ENCODE measurements at places on chromosomes 1 and 21.

- DNase-seq, result no peak
Observed at GRCh38 chr1:226618380-226618779, 69.8 kb downstream of the STUM start.

DNA sequence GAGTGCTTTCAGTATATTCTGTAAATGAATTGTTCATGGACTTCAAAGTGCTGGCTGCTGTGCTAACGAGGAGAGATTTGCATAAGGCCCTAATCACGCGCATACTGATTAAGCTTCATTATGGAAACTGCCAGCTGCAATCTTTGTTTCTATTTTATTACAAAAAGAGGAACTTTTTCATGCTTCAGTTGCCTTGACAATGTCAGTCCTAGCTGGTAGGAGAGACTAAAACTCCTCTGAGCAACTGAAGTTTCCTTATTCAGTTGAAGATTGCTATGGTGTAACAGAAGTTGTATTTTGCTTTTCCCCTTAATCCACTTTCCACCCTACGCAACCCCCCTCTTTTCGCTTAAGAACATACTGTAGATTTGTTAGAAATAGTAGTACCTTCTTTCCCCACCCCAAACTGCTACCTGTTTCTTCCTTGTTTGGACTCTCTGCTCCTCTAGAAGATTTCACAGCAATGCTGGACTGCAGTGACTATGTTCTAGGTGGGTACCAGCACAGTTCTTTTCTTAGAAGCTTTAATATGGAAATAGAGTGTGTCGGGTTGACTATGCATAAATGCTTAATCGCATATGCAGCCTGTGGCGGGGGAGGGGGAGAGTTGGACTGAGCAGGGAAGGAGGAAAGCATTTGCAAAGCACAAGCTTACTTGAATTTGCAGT is 108.3 kb downstream of the POU2F1 start:
- peak; percentile 51 for DNase-seq

DNA sequence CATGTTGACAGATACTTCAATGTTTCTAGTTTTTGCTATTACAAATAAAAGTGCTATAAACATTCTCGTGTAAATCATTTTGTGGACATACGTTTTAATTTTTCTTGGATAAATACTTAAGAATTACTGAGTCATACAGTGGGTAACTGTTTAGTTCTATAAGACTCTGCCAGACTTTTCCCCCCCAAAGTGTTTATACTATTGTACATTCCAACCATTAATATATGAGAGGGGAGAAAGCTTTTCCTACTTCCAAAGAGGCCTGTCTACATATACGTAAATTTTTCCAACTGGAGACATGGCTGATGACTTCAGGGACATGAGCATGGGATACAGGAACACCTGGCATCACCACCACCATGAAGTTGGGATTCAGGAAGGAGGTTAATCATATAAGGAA is 17.0 kb upstream of the REG4 start:
- no peak for DNase-seq

DNA sequence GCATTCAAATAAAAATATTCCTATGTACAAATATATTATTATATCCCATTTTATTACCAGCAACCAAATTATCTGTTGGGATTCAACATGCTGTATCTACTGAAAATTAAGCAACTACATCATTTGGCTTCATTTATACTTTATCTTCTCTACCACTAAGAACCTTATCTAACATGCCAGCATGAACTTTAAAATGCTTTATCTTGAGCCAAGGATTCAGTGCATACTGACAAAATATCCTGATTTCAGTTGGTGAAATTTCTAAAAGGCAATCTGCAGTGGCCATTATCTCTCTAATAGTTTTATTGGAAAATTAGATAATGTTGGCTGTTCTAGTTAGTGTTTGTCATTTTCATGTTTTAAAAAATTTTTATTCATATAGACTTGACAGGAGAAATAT is 1149.9 kb downstream of the KCNT2 start:
- no peak for DNase-seq

- no peak for DNase-seq
Observed at GRCh38 chr1:70039485-70039884, 165.9 kb downstream of the LRRC40 start.

DNA sequence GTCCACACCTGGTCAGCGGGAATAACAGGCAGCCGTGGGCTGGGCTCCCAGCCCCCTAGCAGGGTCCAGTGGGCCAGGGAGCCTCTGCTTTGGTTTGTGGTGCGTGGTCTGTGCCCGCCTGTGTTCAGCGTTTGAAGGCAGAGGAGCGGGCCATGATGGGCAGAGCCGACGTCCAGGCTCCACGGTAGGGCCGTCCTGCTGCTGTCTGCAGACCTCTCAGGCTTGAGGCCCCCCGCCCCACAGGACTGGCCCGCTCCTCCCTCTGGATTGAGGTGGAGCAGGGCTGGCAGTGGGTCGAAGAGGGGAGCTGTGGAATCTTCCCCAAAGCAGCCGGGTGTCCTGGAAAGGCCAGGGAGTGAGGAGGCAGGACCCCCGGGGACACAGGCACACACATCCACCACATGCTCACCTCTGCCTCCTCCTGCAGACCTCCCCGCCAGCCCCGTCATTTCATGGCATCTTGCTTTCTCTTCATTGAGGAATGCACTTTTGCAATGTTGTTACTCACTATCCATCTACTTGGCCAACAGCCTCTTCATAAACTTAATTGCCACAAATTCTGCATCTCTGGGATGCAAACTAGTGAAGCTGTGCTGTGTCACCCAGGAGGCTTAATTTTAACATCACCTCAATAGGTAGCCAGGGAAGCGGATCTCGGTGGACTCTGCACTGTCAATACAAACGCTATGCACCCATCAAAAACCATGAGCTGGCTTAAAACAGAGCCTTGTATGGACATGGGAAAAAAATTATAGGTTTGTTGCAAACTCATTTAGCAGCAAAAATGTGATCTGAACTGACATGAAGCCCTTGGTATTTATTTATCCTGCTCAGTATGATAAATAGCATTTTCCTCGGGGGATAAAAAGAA is 85.9 kb downstream of the PDE9A start:
- DNase-seq, result no peak

- no peak for DNase-seq
Observed at GRCh38 chr21:42737951-42738590, 84.7 kb downstream of the PDE9A start.

DNA sequence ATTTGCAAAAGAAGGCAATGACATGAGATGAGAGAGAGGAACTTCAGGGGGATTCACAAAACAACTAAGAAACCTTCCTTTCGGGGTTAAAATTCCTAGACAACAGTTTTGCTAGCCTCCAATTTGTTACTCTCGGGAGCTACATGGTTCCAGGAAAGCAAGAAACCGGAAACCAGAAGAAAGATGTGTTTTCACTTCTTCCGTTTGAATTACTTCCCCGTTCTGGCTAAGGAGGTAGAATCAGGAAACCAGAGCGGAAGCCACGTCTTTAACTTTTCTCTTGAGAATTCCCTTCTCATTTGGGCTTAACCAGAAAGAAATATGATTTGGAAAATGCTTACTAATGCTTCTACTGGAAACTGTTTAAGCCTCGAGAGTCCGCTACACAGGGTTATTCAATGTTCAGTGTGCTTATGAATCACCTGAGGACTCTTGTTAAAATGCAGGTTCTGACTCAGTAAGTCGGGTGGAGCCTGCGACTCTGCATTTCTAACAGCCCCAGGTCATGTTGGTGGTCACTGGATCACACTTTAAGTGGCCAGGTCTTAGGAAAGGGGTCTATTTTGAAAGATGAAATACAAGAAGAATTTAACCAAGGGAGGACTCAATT is 43.5 kb upstream of the MCOLN3 start:
- DNase-seq, result no peak

DNA sequence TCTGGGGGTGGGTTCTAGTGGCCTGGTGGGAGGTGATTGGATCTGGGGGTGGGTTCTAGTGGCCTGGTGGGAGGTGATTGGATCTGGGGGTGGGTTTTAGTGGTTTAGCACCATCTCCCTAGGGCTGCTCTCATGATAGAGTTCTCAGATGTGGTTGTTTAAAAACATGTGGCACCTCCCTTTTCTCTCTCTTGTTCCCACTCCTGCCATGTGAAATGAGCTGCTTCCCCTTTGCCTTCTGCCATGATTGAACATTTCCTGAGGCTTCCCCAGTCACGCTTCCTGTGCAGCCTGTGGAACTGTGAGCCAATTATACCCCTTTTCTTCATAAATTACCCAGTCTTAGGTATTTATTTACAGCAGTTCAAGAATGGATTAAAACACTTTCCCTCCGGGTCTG is 327.3 kb upstream of the AJAP1 start:
- DNase-seq, result no peak

DNA sequence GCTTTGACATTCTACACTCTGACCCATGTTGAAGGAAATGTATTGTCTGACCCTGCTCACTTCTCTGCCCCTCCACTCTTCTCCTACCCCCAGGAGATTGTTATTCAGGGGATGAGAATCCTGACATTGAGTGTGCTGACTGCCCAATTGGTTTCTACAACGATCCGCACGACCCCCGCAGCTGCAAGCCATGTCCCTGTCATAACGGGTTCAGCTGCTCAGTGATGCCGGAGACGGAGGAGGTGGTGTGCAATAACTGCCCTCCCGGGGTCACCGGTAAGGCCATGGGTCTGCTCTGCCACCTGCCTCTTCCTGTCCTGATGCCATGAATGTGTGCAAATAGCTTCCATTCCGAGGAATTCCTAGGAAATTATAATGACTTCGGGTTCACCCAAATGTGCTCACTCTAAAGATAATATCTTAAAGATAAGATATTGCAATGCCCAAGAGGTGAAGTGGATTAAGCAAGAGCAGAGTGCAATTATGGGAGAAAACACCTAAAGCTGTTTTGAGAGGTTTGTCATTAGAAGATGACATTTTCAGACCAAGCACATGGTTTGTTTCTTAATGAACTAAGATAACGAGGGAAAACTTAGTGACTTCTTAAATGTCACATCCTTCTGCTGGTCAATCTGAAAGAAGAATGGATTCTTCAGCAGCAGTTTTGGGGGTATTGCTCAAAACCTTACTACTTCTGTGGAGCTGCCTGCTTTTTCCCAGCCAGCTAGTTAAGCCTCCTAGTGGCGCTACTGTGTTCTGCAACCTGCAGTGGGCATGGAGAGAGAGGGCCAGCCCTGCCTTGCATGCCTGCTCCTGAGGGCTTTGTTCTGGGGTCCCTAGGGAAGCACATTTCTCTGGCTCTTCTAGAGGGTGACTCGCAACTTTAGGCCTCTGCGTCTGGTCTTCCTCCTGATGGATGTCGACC is 41.6 kb downstream of the LAMC2 start:
- peak; percentile 74 for DNase-seq

GRCh38 chr1:239872626-239873025 is 219.1 kb upstream of the FMN2 start:
- DNase-seq, result no peak

DNA sequence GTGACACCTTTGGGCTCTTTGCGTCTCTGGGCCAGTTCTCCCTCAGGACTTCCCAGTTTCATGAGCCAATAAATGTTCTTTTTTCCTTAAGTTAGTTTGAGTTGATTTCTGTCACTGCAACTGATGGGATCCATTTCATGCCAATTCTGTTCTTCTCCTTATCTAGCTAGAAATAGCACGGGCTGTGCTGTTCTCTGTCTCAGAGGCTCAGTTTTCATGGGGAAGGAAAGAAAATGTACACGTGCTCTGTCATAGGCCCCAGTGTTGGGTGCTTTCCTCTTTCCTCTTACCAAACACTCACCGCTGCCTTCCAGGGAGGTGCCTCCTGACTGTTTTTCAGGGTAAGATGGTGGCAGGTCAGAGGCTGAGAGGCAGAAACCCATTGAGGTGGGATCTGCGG is 43.2 kb upstream of the ACTL8 start:
- no peak for DNase-seq

DNA sequence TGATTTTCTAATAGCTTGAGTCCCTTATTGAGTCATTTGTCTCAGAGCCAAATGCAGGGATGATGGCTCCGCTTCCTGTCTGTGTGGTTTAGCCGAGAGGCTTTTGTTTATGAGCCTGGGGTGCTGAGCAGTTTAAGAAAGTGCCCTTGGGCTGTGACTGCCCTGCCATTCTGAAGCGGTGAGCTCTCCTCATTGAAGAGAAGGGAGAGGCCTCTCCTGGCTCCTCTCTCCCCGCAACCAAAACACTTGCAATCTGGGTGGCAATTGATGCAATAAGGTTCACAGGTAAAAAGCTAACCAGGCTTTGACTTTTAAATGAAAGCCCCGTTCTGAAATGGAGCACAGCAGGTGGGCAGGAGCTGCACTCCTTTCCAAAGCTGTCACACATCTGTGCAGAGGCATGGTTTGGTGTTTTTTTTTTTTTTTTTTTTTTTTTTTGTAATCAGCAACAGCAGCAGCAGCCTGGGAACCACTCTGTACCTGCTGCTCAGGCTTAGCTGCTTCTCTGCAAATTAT is 403.7 kb downstream of the SIPA1L2 start:
- DNase-seq, result peak; percentile 63

DNA sequence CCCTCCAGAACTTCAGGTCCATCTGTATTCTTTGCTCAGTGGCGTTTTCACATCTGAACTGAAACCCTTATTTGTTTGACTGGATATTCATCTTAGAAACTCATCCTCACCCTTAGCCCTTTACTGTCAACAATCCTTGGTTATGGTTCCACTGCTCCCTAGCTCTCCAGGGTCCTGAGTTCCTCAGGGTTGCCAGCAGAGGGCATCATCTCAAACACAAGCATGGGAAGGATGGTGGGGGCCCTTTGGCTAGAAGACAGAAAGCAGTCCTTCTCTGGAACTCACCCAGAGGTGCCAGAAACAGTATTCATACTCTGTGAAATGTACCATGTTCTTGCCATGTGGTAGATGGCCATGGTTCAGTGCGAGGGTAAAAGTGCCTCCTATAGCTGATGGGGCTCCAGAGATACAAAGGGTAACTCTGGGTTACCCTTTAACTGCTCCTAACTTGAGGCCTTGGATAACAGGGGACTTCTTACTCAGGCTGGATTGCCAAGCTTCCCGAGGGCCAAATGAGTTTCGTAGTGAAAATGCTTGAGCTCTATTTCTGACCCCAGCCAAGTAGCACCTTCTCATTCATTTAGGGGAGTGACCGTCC is 11.3 kb downstream of the NCSTN start:
- DNase-seq, result peak; percentile 76

DNA sequence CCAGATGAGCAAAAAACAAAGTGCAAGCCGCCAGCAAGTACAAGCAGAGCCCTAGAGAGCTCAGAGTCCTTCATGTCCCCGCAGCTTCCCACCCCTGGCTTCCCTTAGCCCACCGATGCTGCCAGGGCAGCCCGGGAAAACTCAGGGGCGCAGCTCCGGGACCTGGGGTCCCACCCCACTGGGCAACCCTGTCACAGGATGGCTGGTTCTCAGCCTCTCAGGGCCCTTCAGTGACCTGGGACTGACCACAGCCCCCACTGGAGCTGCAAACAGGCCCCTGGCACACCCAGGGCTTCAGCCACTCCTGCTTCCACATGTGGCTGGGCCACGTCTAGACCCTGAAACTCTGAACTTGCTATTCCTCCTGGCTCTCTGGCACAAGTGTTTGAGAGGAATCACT is 49.5 kb downstream of the CHD5 start:
- no peak for DNase-seq

- DNase-seq, result no peak
Observed at GRCh38 chr1:46703927-46704641, 14.8 kb downstream of the EFCAB14 start.
